ENCODE measurements at places on chromosomes 11 and 22. TPM values are rescaled to one million over a fixed set of nuclear protein-coding genes. Genes with fewer than 3 reads are reported as not detected.
A peak's percentile ranks its signal among the peaks of the same experiment; 100 is the strongest.

- no peak for DNase-seq
Observed at GRCh38 chr11:13339195-13340153, 61.9 kb downstream of the BMAL1 start.

- DNase-seq: peak; percentile 83
Observed at GRCh38 chr22:37607010-37607934, 1.4 kb upstream of the GGA1 start.

SLC22A9 gene
- total RNA-seq: not detected

- DNase-seq: peak; percentile 30
Observed at GRCh38 chr11:120985718-120986569, 38.0 kb upstream of the TBCEL start.

DNA sequence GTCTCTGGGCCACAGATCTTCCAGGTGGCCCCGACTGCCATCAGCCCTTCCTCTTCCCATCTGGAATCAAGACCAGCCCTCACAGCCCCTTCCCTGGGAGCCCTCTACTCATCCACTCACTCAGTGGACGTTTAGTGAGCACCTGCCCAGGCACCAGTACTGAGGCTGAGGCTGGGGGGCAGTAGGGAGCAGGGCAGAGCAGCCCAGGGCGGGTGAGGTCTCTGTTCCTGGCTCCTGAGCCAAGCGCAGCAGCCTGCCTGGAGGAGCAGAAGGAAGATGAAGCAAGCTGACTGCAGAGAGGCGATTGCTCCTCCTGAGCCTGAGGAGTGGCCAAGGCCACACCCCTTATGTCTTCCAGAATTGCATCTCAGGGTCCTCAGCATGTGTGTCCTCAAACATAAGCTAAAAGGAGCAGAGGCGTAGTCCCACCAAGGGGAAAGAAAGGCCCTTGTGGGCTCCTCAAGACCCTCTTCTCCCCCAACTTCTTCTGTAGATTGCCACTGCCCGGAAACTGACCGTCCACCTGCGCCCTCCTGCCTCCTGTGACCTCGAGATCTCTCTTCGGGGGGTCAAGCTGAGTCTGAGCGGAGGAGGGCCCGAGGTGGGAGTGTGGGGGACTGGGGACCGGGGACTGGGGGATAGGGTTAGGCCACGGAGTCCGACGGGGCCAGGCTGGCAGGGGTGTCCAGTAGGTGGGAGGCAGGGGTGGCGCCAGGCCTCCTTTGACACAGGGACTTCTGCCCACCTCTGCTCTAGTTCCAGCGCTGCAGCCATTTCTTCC, 5.8 kb downstream of the MAPK8IP2 start:
- DNase-seq: no peak

VSIG10L2 gene
- total RNA-seq: not detected

GRCh38 chr11:29305456-29306232, 711.2 kb downstream of the KCNA4 start:
- DNase-seq: no peak

MAPK8IP2 gene
- 0.17 TPM for total RNA-seq

OR5B21 gene
- not detected for total RNA-seq

DNA sequence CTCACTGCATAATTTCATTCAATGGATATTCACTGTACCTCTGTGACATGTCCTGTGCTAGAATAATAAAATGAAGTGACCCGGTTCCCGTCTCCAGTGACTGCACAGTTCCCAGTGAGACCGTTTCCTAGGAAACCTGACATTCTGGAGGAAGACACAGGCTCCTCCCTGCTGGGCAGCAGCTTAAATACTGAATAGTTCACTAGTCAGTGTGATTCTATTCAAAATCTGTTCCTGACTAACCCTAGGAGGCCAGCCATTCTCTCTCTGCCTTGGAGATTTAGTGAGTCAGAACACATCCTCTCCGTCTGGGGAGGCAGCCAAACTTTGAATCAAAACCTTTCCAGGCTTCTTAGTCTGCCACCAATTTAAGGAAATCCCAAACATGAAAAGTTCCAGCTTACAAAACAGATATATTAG, 11.3 kb downstream of the TRIM66 start:
- DNase-seq: no peak

DNA sequence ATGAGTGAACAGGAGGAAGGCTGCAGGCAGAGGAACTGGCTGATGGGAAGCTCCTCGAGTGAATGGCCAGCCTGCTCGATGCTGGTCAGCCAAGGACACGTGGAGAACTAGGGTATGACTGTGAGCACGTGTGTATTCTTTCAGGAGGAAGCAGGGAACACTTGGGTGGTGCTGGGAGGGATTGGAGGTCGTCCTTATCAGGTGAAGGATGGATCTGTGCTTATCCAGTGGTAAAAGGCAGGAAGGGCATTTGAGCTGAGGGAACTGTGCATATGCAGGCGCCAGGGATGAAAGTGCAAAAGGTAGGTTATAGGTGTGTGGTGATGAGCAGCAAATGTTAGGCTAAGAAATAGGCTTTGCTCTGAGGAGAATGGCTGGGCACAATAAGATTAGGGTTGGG, 9.7 kb upstream of the SLCO2B1 start:
- no peak for DNase-seq

GANAB gene
- 238 TPM for total RNA-seq

- DNase-seq: peak; percentile 38
Observed at GRCh38 chr11:34250732-34251588, 106.8 kb downstream of the ABTB2 start.

GRCh38 chr11:9853929-9854552, 190.2 kb downstream of the SWAP70 start:
- DNase-seq: no peak

FAM118A gene
- 38.6 TPM for total RNA-seq

- peak; percentile 9 for DNase-seq
Observed at GRCh38 chr11:47797633-47798032, 30.5 kb upstream of the FNBP4 start.

MS4A6E gene
- total RNA-seq: not detected

DNA sequence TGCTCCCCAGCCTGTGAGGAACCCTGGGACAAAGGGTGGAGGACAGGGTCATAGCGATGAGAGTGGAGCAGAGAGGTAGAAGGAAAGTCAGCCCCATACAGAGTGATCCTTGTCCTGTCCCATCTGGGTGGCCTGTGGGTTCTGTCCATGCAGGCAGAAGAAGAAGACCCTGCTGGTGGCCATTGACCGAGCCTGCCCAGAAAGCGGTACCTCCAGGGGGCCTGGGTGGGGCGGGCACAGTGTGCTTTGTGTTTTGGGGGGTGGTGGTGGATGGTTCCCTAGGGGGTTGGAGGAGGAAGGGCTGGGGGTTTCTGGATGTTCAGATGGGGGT, 7.9 kb downstream of the SIDT2 start:
- no peak for DNase-seq

- no peak for DNase-seq
Observed at GRCh38 chr11:15544353-15544752, 429.6 kb downstream of the INSC start.

DNA sequence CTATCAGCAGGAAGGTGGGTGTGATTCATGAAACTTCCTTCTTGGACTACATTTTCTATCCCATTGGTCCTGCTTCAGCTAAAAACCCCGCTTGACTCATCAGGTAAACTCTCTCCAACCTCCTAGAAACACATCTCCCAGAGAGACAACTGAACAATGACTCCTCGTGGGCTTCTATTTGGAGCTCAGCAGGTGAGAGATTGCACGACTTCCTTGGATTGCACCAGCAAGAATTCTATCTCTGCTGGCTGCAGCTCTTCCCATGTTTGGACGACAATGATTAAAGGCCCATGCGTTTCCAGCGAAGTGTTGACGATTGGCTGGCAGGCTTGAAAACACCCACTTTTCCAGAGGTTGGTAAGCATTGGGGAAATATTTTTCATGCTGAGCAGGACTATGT, 216.1 kb upstream of the NTM start:
- no peak for DNase-seq

NUP50 gene
- total RNA-seq: 156 TPM

GRCh38 chr22:44621401-44622146, 80.4 kb upstream of the PRR5 start:
- no peak for DNase-seq

SMC1B gene
- total RNA-seq: 0.44 TPM

GRCh38 chr22:34969001-34969790, 96.8 kb upstream of the ISX start:
- no peak for DNase-seq

MYEOV gene
- total RNA-seq: 0.93 TPM

DNA sequence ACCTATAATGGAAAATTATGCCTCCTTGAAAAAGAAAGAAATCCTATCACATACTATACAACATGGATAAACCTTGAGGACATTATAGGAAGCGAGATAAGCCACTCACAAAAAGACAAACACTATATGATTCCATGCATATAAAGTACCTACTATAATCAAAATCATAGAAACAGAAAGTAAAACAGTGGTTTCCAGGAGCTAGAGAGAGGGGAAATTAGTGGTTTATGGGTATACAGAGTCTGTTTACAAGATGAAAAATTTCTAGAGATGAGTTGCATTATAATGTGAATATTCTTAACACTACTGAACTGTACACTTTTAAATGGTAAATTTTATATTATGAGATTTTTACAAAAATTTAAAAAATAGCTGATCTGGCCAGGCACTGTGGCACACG, 40.5 kb upstream of the ARHGAP42 start:
- DNase-seq: no peak

DNA sequence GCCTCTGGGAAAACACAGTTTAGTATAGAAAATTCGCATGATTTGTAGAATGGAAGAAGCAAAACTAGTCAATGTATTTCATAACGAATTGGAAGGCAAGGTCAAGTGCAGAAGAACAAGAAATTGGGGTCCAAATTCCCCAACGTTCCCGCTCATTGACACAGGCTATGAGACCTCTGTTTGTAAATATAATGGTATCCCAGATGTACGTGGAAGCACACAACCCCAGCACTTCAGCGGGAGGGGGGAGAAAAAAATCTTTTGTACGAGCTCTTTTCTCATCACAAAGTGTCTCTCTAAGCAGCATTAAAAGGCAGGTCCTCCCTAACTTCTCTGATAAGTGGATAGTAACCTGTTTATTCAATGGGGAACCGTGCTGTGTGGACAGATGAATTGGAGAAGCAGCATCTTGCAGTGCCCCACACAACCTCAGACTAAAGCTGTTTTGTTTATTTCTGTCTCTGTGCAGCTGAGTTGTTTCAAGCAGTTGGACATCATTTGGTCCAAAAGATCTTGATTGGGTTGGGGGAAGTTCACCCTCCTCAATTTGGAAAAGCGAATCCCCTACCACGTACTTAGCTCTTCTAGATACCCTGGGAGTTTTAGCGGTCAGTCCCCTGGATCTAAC, 1.1 kb upstream of the GAB2 start:
- DNase-seq: no peak

GRCh38 chr11:38598418-38598817, 2000.4 kb upstream of the RAG2 start:
- DNase-seq: no peak

GRCh38 chr11:32087597-32087996, 3.3 kb upstream of the RCN1 start:
- DNase-seq: no peak

ARVCF gene
- 3.1 TPM for total RNA-seq

- no peak for DNase-seq
Observed at GRCh38 chr11:31788085-31788484, 23.0 kb downstream of the PAX6 start.

IFT27 gene
- 26.0 TPM for total RNA-seq

All from activated T-helper 1 cell treated with anti-CD3 and anti-CD28 coated beads, Interleukin-12 subunit alpha, Interleukin-12 subunit beta, Interleukin-2, Interleukin-4 antibody, amounts not matched to agents 30 ng/mL and 10 ng/mL and 1 ng/mL, durations not matched to agents 14 hours and 24 hours and 36 hours (primary cell).